ENCODE measurements at places on chromosomes 13 and 19.

GRCh38 chr19:41261474-41262190 lies 2.5 kb upstream of the HNRNPUL1 start:
- DNase-seq = no peak

DNA sequence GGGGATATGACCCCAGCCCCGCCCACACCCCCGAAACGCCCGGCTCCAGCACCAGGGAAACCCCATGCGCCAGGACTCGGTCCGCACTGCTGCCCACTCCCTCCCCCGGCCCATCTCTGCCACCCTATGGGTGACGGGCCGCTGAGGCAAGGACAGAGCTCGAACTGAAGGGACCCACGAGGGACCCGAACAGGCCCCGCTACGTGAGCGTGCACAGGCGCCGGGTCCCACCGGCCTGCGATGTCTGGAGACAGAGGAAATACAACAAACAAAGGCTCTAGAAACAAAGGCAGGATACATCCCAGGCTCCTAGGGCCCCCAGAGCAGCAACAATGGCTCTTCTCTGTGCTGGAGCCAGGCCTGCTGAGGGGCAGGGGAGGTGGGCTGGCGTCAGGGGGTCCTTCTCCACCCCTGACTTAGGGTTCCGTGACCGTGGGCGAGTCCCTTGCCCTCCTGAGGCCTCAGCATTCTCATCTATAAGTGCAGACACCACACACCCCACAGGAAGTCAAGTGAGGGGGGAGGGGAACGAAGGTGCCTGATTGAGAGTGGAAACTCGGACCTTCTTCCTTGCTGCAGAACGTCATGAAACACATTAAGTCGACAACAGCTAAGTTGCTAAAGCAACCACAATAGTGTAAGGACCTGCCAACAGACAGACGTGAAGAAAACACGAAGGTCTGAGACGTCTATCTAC lies 3.1 kb downstream of the ABHD17A start:
- DNase-seq = no peak

GRCh38 chr13:106276876-106277275 lies 258.6 kb downstream of the EFNB2 start:
- no peak for DNase-seq

DNA sequence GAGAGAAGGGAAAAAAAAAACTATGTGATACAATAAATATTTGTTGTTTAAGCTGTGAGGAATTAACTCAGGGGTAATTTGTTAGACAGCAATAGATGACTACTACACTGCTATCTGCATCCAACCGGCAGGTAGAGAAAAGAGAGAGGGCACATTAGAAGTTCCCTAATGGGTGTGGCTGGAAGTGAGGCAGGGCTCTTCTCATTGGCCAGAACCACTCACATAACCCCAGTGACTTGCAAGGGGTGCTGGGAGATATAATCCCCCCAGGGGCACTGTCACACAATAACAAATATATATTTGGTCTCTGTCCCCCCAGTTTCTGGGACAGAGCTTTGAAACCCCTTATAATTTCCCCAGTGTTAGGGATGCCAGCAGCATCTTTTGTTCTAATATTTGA lies 24.3 kb downstream of the FGF21 start:
- no peak for DNase-seq

- DNase-seq = no peak
These were observed 38.6 kb upstream of the TSHZ3 start for GRCh38 chr19:31387717-31388301.

DNA sequence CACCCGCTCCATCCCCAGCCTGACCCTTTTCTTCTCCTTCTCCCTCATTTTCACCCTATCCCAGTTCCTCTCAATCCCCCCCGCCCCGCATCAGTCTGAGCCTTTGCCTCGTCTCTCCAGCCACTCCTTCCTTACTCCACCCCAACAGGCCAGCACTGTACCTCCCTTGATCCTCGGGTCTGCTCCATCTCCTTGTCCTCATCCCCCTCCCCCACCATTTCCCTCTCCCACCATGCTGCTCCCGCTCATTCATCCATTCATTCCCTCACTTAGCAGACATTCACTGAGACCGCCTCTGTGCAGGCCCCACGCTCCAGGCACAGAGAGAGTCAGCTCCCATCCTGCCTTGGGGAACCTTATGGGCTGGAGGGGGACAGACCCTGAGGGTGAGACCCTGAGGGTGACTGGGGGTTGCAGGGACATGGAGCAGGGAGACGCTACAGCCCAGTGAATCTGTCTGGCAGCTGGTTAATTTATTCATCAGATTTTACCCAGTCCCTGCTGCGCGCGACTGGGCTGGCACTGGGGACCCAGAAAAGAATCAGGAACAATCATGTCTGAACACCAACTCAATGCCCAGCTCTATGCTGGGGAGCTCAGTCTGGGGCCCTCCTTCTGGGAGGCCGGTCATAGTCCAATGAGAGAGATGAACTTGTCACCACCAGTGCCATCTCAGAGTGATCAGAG lies 881 bp downstream of the ARHGAP33 start:
- no peak for DNase-seq

DNA sequence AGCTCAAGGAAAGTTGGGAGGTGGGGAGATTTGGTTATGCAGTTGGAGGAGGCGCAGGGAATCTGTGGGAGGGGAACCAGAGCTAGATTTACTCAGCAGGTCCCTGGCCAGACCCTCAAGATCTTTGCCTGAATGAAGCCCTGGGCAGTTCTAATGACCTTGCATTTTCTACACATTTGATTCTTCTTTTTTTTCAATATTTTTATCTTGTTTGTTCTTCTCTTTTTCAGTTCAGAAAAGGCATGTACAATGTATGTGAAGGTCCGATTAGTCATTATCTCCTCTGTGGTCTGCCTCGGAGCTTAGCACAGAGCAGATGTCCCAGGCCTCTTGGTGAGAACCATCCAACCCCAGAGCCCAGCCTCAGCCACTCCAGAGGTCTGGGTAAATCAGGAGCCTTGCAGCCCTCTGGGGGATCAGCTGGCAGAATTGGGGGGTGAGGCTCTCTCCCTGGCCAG lies 24.2 kb downstream of the SERP2 start:
- no peak for DNase-seq

DNA sequence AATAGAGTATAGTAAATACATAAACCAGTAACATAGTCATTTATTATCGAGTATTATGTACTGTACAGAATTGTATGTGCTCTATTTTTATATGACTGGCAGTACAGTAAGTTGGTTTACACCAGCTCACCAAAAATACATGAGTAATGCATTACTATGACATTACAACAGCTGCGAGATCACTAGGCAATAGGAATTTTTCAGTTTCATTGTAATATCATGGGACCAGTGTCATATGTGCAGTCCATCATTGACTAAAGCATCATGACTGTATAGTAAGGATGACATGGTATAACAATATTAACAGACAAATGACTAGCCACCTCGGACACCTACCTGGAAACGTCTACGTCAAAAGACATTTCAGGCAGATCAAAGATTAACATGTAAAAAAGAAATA lies 33.6 kb downstream of the ATP7B start:
- DNase-seq = no peak

DNA sequence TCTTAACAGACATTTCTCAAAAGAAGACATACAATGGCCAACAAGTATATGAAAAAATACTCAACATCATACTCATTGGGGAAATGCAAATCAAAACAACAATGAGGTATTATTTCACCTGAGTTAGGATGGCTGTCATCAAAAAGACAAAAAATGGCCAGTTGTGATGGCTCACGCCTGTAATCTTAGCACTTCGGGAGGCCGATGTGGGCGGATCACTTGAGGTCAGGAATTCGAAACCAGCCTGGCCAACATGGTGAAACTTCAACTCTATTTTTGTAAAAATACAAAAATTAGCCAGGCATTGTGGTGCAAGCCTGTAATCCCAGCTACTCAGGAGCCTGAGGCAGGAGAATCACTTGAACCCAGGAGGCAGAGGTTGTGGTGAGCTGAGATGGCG lies 22.0 kb downstream of the CEACAM16 start:
- peak; percentile 81 for DNase-seq

DNA sequence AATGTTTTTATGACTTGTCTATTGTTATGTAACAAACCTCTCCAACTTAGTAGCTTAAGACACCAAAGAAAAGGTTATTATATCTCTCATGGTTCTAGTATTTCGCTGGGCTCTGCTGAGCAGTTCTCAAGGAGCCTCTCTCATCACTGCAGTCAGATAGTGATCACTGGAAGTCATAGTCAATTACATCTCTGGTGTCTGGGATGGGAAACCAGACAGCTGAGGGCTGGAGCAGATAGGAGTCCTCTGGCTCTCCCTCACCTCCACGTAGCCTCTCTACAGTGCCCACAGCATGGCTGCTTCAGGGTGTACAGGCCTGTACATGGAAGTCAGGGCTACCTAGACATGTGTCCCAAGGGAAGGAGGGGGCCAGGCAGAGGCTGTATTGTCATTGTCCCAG lies 507.5 kb downstream of the MYO16 start:
- no peak for DNase-seq

GRCh38 chr13:44447783-44448321 lies 74.2 kb downstream of the SERP2 start:
- no peak for DNase-seq

- no peak for DNase-seq
These were observed 4.0 kb downstream of the LENG9 start for GRCh38 chr19:54459282-54460229.

DNA sequence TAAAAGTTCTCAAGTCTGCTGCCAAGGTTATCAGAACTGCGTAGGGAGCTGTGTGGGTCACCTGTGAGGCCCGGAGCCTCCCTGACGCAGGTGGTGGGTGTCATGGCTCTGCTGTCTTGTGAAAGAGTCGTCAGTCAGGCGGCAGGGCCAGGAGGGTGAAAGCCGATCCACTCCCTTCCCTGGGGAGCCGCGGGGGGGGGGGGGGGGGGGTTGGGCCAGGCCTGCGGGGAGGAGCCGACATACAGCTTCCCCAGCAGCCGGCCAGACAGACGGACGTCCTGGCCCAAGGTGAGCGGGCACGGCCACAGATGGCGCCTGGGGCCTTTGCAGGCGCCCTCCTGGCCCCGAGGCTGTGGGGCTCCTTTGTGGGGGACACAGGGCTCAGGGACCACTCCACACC lies 12.4 kb downstream of the SBNO2 start:
- no peak for DNase-seq

DNA sequence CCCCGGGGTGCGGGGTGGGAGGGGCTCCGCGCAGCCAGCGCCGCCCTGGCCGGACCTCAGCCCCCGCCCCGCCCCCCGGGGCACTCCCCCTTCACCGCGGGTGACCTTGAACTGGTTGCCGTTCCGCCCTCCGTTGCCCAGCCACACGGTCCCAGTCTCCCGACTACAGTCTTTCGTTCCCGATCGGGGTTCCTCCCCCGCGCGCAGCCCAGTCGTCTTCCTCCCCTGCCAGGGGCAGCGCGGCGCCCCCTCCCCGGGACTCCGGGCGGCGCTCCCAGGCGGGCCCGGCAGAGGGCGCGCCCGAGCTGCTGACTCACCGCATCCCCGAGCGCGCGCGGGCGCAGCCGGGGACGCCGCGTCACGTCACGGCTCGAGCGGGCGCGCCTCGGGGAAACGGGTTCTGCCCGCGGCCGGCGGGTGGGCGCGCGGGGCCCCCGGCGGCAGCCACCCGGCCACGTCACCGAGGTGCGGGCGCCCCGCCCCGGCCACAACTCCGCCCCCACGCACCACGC lies 459 bp downstream of the MIDN start:
- DNase-seq = peak; percentile 82

DNA sequence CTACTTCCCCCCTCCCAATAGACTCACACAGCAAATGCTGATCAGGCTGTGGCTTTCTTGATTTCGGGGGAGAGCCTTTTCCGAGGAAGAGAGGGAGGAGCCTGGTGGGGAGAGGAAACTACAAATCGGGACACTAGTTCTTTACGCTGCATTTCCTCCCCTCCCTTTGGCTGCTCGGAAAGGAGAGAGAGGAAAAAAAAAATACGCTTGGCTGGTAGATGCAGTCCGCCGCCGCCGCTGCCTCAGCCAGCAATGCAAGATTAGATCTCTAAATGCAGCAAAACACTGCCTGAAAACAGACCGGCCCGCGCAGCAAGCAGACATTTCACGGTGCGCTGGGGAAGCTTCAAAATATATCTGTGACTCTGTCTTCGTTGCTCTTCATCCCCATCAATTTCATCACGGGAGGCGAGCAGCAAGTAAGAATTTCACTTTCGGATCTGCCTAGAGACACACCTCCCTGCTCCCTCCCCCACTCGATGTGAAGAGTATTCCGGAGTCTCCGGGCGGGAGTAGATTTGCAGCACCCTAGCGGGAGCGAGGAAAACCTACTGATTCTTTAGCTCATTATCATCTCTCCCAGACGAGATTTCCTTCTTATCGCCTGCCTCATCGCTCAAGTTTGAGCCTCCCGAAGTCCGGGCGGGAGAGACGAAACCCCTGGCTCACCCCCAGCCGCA lies at the start of gene PCDH17:
TSS of gene PCDH17 (plus strand) at position 149 of the 680 bp plus-strand sequence. CDS start 803 bp downstream, outside the sequence.
- DNase-seq = peak; percentile 9

DNA sequence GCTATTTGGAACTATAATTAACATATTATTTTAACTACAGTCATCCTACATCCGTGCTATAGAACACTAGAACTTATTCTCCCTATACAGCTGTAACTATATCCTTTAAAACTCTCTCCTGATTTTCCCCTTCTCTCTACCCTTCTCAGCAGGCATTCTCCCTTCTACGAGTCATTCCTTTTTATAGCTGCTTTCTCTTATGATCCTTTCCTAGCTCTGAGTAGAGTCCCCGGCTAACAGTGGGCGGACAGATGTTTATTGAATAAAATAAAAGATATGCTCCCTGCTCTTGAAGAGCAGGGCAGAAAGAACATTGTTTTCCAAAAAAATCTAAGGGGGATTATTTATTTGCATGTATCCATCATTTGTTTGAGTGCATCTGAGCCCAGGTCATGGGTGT lies 246.5 kb upstream of the TMTC4 start:
- no peak for DNase-seq

DNA sequence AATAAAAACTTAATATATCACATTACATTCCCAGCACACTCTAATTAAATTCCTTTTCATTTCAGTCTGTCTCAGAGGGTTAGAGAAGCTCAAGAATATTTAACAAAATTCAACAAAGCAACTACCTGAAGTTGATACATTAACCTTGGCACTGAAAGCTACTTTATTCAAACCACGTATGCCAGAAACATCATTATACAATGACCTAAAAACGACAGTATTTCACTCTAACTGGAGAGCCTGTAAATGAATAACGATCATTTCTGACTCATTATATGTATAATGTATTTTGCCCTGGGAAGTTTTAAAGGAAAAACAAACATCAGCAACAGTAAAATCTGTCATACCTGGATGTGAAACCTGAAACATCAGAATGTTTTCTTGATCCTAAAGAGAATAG lies 270.1 kb downstream of the SLITRK5 start:
- DNase-seq = no peak

DNA sequence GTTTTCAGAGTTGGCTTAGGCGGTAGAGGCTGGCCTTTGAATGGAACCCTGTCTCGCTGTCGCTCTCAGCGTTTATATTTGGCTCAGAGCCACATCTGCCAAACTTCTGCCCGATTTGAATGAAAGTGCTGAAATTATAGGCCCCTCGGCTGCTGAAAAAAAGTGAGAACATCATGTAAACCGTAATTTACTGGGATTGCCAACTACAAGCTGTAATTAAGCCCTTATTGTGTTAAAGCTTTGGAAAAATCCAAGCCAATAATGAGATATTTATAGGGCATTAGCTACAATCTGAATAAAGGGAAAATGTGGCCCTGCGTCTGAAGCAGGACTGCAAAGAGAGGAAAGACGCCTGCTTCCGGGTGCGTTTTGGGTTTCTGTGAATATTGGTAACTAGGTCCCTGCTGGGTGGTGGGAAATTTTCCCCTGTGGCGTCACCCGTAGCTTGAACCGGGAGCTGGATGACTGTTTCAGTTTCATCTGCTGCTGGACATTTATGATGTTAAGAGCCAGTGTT lies 9.9 kb downstream of the DNM2 start:
- DNase-seq = no peak

All from MM.1S (cell line).